ENCODE measurements at places on chromosomes 5 and 9.
A peak's percentile ranks its signal among the peaks of the same experiment; 100 is the strongest.

GRCh38 chr5:54357408-54358058 is 47.2 kb upstream of the ARL15 start:
- no peak for DNase-seq

DNA sequence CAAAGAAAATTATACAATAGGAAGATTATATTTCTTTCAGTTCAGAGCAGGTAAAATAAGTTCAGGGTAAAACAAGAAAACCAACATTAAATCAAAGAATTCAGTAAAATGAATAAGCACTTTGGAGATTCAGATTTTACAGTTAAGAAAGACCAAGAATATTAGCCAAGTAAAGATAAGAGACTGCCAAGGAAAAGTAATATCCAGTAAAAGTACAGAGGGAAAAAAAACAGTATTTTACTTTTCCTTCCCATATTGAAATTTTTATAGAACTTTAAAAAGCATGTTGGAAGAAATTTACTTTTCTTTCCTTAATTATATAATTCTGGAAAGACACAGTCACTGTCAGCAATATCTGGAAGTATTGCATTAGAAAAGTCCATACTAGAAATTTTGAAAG is 393.4 kb downstream of the NFIB start:
- no peak for DNase-seq

GRCh38 chr5:117623042-117623805 is 1048.6 kb upstream of the SEMA6A start:
- DNase-seq: no peak

DNA sequence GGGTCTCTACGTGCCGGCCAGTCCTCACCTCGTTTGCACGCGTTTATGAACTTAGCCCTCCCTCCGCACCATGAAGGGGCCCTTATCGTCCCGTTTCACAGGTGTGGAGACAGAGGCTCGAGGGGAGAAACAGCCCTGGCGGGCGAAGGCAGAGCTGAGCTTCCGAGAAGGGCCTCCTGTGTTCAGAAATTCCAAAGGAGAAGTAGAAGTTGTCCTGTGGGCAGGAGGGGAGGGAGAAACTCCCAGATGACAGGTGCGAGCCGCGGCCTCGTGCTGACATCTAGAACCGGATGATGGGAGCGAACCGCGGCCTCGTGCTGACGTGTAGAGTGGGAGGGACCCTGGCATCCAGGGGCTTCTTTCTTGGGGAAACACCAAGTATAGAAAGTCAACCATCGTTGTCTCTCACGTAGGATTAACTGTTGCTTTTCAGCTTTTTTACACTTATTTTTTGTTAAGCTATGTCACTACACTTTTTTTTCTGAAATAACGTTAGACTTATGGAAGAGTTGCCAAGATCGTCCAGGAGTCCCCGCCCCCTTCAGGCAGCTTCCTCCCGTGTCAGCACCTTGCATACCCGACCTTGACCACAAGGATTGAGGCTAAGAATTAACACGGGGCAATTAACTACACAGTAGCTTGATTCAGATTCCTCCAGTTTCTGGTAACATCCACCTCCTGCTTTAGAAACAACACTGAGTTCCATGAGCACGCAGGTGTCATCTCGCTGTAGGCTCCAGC is 42.8 kb upstream of the NKD2 start:
- no peak for DNase-seq

DNA sequence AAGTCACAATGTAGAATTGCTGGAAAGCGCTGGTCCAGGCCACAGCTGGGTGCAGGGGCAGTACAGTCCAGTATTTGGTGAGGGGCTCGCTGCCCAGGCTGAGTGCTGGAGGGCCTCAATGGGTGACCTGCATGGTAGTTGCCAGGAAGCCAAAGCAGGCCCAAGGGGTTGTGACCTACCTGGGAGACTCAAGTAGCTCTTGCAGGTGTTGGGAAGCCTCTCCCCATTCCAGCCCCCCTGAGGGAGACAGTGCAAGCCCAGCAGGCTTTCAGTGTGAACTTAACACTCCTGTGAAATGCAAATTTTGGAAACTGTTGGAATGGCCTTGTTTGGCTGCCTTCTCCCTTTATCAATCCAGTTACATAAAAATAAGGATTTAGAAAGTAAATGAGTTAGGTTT is 13.9 kb downstream of the KDM4C start:
- no peak for DNase-seq

GRCh38 chr9:27595733-27596132 is 22.5 kb upstream of the C9orf72 start:
- DNase-seq: no peak

DNA sequence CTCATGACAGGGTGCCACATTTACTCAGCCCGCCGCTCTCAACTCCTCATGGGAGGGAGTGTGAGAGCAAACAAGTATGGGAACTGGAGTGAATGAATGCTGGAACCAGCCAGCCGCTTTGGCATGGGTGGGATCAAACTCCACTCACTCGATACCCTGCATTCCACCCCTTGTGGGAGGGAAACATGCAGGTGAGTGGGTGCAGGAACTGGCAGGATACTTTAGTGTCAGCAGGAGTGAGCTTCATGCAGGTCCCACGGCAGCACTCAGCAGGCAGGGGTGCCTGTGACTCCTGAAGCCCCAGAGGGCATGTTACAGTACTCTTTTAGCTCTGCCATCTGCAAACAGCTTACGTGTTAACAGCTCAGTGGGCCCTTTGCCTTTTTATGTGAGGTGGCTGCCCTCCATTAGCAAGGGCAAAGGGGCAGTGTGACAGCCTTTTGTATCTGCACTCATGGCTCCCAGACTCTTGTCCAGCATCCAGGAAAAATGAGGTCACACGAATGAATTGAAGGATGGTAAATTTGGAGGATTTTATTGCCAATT is 433.2 kb upstream of the NMUR2 start:
- DNase-seq: no peak

DNA sequence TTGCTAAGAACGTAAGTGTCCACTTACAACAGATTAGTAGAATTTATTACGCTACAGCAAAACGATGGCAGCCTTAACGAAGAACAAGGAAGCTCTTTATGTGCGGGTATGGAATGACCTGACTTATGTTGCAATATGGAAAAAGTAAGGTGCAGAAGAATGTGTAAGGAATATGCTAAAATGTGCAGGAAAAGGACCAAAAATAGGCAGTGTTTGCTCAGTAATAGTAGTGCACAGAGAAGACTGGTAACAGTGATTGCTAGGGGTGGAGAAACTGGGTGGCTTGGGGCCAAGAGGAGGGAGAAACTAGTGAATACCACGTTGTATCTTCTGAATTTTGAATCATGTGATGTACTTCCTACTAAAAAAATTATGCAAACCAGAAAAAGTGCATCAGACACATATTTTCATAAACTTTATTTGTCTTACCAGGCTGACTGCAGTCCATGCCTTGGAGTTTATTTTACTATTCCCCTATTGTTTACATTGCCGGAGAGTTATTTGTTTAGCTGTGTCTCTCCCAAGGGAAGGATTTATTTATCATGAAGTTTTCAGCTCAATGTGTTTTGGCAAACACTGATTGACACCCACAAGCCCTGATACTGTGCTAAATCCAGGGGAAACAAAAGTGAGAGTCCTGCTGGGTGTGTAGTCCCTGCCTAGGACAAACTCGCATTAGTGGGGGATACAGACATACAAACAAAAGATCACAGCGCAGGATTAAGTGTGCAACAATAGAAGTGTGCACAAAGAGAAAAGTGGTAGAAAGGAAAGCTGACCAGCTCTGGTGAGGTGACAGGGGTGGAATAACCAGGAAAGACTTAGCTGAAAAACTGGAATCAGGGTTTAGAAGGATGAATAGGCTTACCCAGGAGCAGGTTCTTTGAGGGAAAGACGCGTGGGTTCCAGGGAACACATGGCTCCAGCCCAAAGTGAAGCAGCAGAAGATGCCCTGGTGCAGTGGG is 34.0 kb upstream of the ZNF484 start:
- DNase-seq: no peak

GRCh38 chr5:56164376-56164775 is 68.8 kb downstream of the ANKRD55 start:
- peak; percentile 9 for DNase-seq

DNA sequence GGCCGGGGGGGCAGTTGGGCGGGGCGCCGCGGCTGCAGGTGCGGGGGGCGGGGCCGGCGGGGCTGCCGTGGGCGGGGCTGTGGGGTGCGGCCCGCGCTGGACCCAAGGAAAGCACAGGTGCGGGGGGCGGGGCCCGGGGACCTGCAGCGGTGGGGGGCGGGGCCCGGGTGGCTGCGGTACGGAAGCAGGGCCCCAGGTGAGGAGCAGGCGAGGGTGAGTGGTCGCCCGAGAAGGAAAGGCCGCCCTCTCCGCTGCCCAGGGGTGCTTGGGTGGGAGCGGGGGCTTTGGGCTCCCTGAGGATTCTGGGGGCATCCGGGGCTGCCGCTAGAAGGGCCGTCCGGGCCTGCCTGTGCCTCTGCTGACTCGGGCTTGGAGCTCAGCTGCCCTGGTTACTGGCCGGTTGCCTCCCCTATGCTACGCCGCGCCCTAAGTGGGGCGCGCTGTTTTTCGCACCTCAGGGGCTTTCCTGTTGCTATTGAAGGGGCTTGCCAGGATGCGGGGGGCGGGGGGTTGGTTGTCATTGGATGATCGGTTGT is 767 bp downstream of the RALGPS1 start:
- peak; percentile 18 for DNase-seq

DNA sequence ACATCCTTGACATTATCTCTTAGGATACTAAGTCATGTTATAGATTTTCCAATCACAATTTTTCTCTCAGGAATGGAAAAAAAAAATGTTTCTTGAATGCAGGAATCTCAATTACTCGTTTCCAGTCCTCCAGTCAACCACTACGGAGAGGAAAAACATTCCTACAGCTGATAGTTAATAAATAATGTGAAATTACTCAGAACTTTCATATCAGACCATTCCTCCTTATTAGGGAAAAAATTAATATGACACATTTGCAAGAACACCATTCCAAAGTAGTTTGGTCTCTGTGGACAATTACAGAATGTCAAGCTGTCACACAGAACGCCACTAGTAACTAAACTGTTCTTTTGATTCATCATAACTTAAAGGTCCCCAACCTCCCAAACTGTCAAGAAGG is 31.5 kb downstream of the MED27 start:
- no peak for DNase-seq

GRCh38 chr5:144460600-144460999 is 289.9 kb downstream of the KCTD16 start:
- DNase-seq: no peak

DNA sequence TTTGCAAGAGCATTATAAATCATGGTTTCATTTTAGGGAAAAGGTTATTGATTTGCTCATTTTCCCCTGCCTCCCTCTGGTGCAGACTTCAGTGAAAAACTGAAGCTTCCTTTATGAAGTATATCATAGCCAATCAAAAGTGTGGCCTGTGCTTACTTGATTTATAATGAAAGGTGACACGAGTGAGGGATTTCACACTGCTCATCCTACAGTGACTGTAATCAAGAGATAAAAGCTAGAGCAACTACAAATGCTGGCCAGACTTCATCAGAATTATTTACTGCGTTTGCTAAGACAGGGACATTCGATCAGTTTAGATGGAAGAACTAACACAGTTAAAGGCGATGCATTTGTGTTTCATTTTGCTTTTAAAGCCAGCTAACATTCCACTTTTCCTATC is 151.5 kb downstream of the SV2C start:
- no peak for DNase-seq

GRCh38 chr5:104951829-104952228 is 1389.2 kb upstream of the NUDT12 start:
- DNase-seq: no peak

DNA sequence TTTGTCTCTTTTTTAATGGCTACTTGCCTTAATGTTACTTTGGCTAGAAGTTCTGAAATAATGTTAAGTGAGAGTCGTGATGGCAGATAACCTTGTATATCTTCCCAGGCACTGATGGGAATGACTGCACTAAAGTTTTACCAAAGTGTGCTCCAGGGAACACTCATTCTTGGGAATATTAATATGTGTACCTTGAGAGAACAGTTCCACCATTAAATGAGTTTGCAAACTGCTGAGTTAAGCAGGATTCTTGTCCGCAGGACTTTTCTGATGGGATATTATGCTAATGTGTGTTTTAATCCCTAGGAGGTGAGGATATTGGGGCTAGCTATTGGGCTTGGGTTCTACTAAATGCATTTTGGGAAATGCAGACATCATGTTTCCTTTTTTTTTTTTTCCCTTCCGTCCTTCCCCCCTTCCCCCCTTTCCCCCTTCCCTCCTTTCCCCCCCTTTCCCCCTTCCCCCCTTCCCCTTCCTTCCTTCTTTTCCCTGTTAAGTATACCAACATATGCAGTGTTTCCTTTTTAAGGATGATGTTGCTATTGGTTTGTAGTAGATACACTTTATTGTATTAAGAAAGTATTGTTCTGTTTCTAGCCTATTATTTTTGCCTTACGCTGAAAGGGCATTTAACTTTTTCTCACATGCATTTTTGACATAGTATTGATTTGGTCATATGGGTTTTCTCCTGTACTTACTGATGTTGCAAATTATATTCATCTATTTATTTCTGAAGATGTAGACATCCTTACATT is 15.5 kb downstream of the ZBTB34 start:
- no peak for DNase-seq

DNA sequence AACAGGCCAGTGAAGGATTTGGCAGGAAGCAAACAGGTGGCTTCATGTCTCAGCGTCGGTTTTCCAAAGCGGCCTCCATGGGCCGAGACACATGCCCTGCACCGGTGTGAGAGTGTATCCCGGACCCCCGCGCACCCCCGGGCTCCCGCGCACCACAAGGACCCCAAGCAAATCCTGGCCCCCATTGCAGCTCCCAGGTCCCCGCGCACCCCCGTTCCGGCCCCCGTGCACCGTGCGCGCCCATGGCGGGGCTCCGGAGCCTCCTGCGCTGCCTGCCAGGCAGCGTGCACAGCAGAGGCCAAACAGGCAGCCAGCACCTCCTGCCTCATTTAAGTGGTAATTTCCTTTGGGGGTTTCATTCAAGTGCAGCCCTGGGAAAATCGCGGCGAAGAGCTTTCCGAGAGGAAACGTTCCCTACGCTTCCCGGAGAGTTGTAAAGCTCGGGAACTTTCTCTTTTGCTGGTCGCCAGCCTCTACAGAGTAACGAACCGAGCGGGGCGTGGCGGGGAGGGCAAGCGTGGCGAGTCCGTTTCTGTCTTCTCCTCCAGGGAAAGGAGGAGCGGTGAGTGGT is 145.5 kb upstream of the SLC24A2 start:
- DNase-seq: no peak

GRCh38 chr5:430214-430925 is 12.6 kb upstream of the EXOC3 start:
- no peak for DNase-seq

DNA sequence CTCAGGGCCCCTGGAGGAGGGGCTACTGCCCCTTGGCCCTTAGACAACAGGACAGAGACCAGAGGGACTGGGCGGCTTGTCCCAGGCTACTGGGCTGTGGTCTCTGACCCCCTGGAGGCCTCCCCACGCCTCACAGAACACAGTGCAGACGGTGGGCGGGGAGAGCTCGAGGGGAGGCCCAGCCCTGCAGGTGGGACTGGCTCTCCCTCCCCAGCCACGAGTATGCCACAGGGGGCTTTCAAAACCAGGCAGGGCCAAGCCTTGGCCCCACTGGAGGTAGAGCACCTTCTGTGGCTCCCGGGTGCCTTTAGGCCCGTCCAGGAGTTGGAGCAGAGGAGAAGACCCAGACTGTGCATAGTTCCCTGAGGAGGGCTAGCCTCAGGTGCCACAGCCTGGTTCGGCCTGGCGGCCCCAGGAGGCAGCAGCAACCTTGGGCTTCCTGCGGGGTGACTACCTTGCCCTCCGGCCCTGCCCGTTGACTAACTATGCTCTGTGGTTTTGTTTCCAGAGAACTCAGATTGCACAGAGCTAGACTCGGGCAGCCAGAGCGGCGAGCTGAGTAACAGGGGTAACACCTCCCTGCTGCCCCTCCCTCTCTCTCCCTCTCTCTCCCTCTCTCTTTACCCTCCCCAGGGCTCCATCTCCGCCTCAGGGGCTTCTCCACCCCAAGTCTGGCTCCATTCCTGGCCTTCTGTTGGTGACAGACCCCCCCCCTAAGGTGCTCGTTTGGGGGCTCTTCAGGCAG is 15.5 kb downstream of the CARD19 start:
- DNase-seq: no peak
